ENCODE measurements at places on chromosomes 4 and X.
A peak's percentile ranks its signal among the peaks of the same experiment; 100 is the strongest.

DNA sequence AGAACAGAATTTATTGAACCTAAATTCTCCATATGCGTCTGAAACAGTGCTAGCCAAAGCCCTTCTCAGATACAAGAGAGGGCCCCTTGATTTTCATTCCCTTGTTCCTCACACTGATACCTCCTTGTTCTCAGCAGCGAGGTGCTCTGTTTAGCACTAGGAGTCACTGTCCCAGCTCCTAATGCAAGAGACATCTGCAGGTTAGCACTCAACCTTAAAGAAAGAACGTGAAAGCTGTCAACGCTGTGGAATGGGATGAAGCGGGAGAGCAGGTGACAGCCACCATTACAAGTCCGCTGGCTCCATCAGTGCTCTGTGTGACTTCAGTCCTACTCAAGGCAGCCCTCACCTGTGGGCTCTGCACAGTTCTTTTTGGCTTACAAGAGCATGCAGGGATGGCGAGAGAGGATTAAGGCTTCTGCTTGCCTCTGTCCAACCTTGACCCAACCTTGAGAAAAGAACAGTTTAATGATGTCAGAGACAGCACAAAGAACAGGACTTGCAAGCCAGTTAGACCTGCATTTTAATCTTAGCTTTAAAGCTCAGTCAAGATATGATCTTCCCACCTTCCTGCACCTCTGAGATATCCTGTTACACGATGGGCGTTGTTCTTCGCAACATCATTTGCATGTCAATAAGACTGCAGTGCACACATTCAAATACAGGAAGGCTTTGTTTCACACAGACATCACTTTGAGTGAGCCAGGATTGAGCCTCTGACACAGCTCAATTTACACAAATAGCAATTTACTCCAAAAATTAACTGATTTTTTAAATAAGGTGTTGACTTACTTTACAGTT is 95.1 kb downstream of the ARSF start:
- DNase-seq: no peak

GRCh38 chr4:176464748-176465147 is 145.0 kb downstream of the SPCS3 start:
- no peak for DNase-seq

GRCh38 chrX:140521393-140521792 is 16.5 kb upstream of the SOX3 start:
- DNase-seq: no peak

GRCh38 chrX:30822068-30822681 is 66.9 kb downstream of the TAB3 start:
- DNase-seq: no peak

DNA sequence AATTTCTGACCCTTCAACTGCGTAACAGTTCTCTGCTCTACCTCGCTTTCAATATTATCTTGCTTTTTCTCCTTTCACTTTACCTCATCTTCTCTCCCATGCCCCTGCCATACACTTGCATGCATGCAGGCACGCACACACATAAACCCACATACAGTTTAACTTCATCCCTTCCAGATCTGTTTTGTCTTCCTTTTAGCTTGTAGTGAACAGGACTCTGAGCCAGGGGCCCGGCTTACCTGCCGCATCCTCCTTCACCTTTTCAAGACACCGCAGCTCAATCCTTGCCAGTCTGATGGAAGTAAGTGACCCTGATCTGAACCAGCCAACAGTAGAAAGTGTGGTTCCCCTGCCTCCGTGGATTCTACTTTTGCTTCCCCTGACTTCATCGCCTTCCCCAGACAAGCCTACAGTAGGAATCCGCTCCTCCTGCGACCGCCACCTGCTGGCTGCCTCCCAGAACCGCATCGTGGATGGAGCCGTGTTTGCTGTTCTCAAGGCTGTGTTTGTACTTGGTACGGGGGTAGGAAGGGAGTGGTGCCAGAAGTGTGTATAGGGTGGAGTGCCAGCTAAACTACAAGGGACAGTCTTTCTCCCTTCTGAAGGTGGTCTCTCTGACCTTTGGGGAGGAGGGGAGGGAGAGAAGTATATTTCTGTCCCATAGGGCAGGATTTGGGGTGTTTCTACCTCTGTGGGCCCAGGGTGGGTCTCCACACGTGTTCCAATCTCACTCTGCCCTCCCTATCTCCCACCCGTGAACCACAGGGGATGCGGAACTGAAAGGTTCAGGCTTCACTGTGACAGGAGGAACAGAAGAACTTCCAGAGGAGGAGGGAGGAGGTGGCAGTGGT is 10.7 kb downstream of the MED12 start:
- DNase-seq: peak; percentile 79

DNA sequence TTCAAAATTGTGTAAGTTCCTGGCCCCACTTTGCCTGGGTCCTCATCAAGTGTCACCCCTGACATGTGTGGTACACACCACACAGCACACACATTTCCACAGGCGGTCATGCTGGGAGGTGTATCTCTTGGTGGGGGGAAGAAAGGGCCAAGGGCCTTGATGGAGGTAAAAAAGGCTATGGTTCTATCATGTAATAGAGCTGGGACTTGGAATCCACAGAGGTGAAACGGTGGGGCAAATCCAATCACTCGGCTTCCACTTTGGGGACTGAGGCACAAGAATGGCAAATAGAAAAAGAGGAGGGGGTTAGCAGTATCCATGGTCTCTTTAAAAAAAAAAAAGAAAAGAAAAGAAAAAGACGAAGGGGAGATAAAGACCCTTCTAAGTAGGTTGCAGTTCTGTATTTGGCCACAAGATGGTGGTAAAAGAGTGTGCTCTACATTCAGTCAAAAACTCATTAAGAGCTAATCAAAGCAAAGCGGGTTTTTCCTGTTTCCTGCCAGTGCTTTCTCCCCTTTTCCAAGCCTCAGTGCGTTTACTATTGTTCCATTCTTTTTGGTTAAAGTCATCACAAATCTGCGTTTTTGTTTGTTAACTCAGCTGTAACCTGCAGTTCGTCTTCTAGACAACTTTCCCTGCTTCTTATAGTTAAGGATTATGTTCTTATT is 37.0 kb upstream of the ATP6AP2 start:
- DNase-seq: peak; percentile 40

- no peak for DNase-seq
Observed at GRCh38 chr4:154961263-154961662, 180.2 kb downstream of the RBM46 start.

DNA sequence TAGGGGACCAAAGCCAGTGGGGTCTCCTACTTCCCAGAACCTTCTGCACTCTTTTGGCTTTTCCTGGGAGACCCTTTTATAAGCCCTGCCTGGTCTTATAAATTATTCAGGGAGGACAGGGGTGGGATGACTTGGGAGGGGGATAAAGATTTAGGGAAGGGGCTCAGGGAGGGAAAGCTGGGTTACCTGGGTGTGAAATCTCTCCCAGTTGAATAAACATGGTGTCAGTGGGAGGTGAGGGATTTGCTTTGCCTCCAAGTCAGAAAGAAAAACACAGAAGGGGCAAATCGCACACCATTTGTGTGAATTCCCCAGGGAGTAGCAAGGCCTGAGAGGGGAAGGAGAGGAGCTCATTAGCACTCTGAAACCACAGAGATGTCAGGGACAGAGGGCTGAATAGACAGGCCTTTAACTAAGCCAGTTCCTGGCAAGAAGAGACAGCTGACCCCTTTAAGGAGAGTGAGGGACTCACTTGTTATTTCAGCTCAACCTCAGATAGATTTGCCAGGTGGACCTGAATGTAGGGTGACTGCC is at the start of gene RIPPLY1:
Gene RIPPLY1 (minus strand): TSS at position 51 of the 534 bp plus-strand sequence. CDS start 54 bp downstream, outside the sequence.
- no peak for DNase-seq

DNA sequence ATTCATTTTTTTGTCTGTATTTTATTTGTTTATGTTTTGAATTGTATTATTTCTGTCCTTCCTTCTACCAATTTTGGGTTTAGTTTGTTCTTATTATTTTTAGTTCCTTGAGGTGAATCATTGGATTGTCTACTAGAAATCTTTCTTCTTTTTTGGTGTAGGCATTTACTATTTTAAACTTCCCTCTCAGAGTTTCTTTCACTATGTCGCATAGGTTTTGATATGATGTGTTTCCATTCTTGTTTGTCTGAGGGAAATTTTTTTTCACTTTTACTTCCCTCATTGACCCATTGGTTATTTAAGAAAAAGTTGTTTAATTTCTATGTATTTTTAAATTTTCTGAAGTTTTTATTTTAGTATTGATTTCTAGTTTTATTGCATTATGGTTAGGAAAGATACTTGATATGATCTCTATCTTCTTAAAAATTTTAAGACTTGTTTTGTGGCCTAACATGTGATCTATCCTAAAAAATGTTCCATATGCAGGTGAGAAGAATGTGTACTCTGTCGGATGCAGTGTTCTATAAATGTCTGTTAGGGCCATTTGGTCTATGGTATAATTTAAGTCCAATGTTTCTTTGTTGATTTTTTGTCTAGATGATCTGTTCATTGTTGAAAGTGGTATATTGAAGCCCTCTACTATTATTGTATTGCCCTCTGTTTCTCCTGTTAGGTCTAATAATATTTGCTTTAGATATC is 68.8 kb downstream of the IL15 start:
- no peak for DNase-seq

- DNase-seq: no peak
Observed at GRCh38 chr4:156495836-156496235, 475.8 kb downstream of the PDGFC start.

GRCh38 chrX:23694606-23695005 is 27.3 kb downstream of the PRDX4 start:
- peak; percentile 67 for DNase-seq

Measured in SK-N-SH (cell line).